Transverse colon (tissue), 4 donors: ENCODE measurements at places on chromosomes 16 and 17. TPM values are rescaled to one million over a fixed set of nuclear protein-coding genes. Genes with fewer than 3 reads are reported as not detected.
A peak's percentile ranks its signal among the peaks of the same experiment; 100 is the strongest.

PRM1 gene
- total RNA-seq, result not detected

KRT33B gene
- total RNA-seq, result not detected

TP53TG3F gene
- total RNA-seq, result not detected

DNA sequence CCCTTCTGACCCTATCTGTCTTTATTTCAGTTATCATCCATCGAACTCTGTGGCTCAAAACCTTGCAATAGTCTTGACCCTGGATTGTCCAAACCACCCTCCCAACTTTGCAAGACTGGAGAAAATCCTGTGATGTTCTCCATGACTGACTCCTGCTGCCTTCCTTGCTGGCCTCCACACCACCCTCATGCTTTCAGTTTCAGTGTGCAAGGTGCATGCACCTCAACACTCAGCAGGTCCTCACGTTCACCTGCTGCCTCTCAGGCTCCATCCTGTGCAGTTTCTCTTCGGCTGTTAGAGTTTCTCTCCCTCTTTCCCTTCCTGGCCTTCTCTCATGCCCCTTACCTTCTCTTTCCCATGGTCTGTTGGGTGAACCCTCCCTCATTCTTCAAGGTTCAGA, 59.4 kb upstream of the ASIC2 start:
- H3K27ac ChIP-seq, result no peak overlapping the region
- no peaks in the 10 kb centered on the region for H3K4me1 ChIP-seq
- no peak for DNase-seq
- no peak overlapping the region for H3K4me3 ChIP-seq
- H3K36me3 ChIP-seq, result no peaks in the 10 kb centered on the region

DNA sequence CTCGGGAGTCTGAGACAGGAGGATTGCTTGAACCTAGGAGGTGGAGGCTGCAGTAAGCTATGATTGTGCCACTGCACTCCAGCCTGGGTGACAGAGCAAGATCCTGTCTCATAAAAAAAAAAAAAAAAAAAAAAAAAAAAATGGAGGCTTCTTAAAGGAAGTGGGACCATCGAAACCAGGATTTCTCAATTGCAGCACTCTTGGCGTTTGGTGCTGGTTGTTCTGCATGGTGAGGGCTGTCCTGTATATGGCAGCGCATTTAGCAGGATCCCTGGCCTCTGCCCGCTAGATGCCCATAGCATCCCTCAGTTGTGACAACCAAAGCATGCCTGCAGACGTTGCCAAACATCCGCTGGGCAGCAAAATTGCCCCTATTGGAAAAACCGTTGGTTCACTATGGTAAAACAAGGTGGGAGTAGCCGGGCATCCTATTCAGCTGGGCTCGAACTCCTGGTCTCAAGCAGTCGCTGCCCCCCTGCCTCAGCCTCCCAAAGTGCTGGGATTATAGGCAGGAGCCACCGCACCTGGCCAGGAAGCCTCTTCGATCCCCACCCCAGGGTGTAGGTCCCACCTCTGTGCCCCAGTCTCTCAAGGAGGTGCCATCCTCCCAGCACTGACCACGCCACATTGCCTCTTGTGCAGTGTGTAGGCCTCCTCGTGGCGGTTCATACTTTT, 6.5 kb upstream of the NPIPB7 start:
- no peaks in the 10 kb centered on the region for H3K27me3 ChIP-seq
- no peak overlapping the region for H3K27ac ChIP-seq
- DNase-seq, result no peak

DNA sequence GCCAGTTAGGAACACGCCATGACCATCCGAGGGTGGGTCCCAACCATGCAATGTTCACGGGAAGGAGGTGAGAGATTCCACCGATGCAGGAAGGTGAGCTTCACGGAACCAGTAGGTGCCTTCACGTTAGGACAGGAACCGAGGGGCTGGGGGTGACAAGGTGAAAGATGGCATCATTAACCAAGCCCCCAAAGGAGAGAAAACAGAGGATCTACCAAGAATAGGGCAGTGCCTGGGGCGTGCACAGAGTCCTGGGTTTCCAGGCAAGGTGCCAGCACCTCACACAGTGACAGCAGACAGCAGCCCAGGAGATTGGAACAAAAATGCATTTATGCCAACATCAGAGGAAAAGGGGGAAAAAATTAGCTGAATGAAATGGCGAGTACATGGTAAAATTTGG, 137.9 kb downstream of the GSG1L start:
- no peaks in the 10 kb centered on the region for H3K36me3 ChIP-seq
- no peak for DNase-seq
- H3K4me1 ChIP-seq, result no peaks in the 10 kb centered on the region
- no peak overlapping the region for H3K4me3 ChIP-seq
- peaks cover 5% of the 10 kb centered on the region for H3K27me3 ChIP-seq

DNA sequence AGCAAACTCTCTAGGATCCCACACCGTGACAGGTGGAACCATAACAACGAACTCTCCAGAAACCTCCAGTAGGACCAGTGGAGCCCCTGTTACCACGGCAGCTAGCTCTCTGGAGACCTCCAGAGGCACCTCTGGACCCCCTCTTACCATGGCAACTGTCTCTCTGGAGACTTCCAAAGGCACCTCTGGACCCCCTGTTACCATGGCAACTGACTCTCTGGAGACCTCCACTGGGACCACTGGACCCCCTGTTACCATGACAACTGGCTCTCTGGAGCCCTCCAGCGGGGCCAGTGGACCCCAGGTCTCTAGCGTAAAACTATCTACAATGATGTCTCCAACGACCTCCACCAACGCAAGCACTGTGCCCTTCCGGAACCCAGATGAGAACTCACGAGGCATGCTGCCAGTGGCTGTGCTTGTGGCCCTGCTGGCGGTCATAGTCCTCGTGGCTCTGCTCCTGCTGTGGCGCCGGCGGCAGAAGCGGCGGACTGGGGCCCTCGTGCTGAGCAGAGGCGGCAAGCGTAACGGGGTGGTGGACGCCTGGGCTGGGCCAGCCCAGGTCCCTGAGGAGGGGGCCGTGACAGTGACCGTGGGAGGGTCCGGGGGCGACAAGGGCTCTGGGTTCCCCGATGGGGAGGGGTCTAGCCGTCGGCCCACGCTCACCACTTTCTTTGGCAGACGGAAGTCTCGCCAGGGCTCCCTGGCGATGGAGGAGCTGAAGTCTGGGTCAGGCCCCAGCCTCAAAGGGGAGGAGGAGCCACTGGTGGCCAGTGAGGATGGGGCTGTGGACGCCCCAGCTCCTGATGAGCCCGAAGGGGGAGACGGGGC, 1.3 kb downstream of the SPN start:
- H3K27me3 ChIP-seq, result no peaks in the 10 kb centered on the region
- H3K27ac ChIP-seq, result peak overlapping the region; percentile 34
- no peaks in the 10 kb centered on the region for H3K4me1 ChIP-seq
- DNase-seq, result peak; percentile 32
- no peaks in the 10 kb centered on the region for H3K36me3 ChIP-seq
- H3K4me3 ChIP-seq, result no peak overlapping the region

KCNH6 gene
- total RNA-seq, result not detected

PHOSPHO1 gene
- not detected for total RNA-seq

- H3K27me3 ChIP-seq, result no peaks in the 10 kb centered on the region
- peak; percentile 31 for DNase-seq
- H3K36me3 ChIP-seq, result no peaks in the 10 kb centered on the region
- no peak overlapping the region for H3K4me3 ChIP-seq
- H3K4me1 ChIP-seq, result no peaks in the 10 kb centered on the region
Measured at GRCh38 chr16:69494991-69495392, 70.6 kb downstream of the CYB5B start.

USH1G gene
- total RNA-seq, result not detected

CPNE7 gene
- total RNA-seq, result 0.79 TPM

AXIN2 gene
- total RNA-seq, result 87.6 TPM

GRCh38 chr17:48181653-48182052, 74.1 kb downstream of the SNX11 start:
- H3K27me3 ChIP-seq, result peaks cover 26% of the 10 kb centered on the region
- DNase-seq, result no peak
- H3K36me3 ChIP-seq, result no peaks in the 10 kb centered on the region
- no peak overlapping the region for H3K4me3 ChIP-seq

CACNG3 gene
- total RNA-seq, result not detected

DNA sequence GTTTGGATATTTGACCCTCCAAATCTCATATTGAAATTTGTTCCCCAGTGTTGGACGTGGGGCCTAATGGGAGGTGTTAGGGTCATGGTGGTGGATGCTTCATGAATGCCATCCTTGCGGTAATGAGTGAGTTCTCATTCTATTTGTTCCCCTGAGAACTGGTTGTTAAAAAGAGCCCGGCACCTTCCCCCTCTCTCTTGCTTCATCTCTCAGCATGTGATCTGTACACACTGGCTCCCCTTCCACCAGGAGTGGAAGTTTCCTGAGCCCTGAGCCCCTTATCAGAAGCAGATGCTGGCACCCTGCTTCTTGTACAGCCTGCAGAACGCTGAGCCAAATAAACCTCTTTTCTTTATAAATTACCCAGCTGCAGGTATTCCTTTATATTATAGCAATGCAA, 25.6 kb downstream of the PIK3R6 start:
- H3K27ac ChIP-seq, result no peak overlapping the region
- H3K36me3 ChIP-seq, result no peaks in the 10 kb centered on the region
- H3K27me3 ChIP-seq, result no peaks in the 10 kb centered on the region
- H3K4me1 ChIP-seq, result no peaks in the 10 kb centered on the region

SLX4 gene
- 4.0 TPM for total RNA-seq

RNU2-1 gene
- total RNA-seq, result not detected

- H3K27me3 ChIP-seq, result no peaks in the 10 kb centered on the region
- no peak for DNase-seq
- no peak overlapping the region for H3K4me3 ChIP-seq
- no peaks in the 10 kb centered on the region for H3K36me3 ChIP-seq
- H3K4me1 ChIP-seq, result no peaks in the 10 kb centered on the region
- no peak overlapping the region for H3K27ac ChIP-seq
Measured at GRCh38 chr16:26569793-26570192, 496.9 kb upstream of the C16orf82 start.

GRCh38 chr17:13415871-13416416, 185.8 kb downstream of the HS3ST3A1 start:
- peak; percentile 60 for DNase-seq
- H3K36me3 ChIP-seq, result no peaks in the 10 kb centered on the region
- no peak overlapping the region for H3K27ac ChIP-seq
- no peak overlapping the region for H3K4me3 ChIP-seq
- peaks cover 14% of the 10 kb centered on the region for H3K4me1 ChIP-seq
- H3K27me3 ChIP-seq, result no peaks in the 10 kb centered on the region

DNA sequence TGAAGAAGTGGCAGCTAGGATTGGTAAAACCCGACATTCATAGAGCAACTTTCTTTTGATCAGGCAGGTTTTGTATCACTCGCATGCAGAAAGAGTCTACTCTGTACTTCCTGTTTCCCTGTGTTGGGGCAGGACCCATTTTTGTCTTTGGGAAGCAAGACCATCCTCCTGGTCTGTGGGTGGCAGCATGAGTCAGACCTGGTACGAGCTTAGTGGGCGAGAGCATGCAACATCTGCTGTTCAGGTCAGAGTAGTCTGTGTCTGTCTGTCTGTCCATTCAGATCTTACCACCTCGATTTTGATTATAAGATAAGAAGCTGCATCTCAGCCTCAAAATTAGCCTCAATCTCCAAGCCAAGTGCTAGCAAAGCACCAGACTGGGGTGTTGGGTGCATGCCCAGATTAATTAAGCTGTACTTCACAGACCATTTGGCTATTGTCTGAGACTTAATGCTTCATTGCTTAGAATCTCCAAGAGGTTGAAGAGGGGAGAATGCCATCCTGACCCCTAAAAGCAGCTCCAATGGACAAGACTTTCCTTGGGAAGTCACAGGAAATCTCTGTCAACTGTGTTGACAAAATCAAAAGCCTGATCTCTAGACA, 110.9 kb downstream of the XYLT1 start:
- H3K4me3 ChIP-seq, result no peak overlapping the region
- peaks cover 12% of the 10 kb centered on the region for H3K4me1 ChIP-seq
- H3K36me3 ChIP-seq, result no peaks in the 10 kb centered on the region
- no peak for DNase-seq

GRCh38 chr16:24114876-24115275, 141.3 kb upstream of the CACNG3 start:
- H3K36me3 ChIP-seq, result no peaks in the 10 kb centered on the region
- no peak overlapping the region for H3K4me3 ChIP-seq
- DNase-seq, result no peak
- no peak overlapping the region for H3K27ac ChIP-seq
- H3K27me3 ChIP-seq, result no peaks in the 10 kb centered on the region

GRCh38 chr16:14015948-14016347, 55.2 kb upstream of the MRTFB start:
- DNase-seq, result no peak
- H3K27me3 ChIP-seq, result no peaks in the 10 kb centered on the region
- H3K27ac ChIP-seq, result peak overlapping the region; percentile 70
- H3K4me3 ChIP-seq, result no peak overlapping the region

- no peaks in the 10 kb centered on the region for H3K27me3 ChIP-seq
- no peak for DNase-seq
- no peak overlapping the region for H3K4me3 ChIP-seq
- H3K4me1 ChIP-seq, result no peaks in the 10 kb centered on the region
- no peaks in the 10 kb centered on the region for H3K36me3 ChIP-seq
- H3K27ac ChIP-seq, result no peak overlapping the region
Measured at GRCh38 chr16:57688487-57688986, 6.1 kb upstream of the DRC7 start.

DNA sequence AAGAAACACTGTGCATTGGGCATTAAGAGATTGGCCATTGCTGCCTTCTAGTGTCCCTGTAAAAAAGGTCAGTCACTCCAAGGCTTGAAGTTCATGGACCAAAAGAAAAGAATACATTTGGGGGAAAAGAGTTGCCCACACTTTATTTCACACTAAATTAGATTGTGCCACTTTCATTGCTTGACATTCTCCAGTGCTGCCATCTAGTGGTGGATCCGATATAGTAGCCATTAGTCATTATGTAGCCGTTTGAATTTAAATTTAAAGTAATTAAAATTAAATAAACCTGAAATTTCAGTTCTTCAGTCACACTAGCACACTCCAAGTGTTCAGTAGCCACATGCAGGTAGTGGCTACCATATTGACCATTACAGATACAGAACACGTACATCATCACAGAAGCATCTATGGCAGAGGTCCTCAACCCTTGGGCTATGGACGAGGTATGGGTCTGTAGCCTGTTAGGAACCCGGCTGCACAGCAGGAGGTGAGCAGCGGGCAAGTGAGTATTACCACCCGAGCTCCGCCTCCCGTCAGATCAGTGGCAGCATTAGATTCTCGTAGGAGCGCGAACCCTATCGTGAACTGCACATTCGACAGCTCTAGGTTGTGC, 21.9 kb upstream of the CDH5 start:
- H3K27ac ChIP-seq, result no peak overlapping the region
- no peaks in the 10 kb centered on the region for H3K4me1 ChIP-seq
- H3K36me3 ChIP-seq, result no peaks in the 10 kb centered on the region
- DNase-seq, result no peak
- no peak overlapping the region for H3K4me3 ChIP-seq
- H3K27me3 ChIP-seq, result peaks cover 2% of the 10 kb centered on the region

BRIP1 gene
- total RNA-seq, result 1.9 TPM

DNA sequence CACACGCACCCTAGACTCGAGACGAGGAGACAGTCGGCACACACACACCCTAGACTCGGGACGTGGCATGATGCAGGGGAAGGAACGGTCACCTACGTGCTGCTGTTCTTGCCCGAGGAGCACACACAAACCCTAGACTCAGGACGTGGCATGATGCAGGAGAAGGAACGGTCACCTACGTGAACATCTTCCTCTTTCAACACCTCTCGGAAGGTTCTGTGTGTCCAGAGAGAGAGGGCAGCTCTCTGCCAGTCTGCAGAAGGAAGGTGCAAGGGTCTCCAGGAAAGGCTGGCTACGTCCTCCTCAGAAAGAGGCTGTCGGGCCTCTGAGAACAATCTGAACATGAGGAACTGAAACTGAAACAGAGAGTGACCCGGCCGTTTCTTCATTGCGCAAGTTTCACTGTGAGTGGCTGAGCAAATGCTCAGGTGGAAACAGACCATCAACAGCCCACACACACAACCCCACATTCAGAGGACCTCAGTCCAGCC, 43.4 kb downstream of the ZNF276 start:
- DNase-seq, result peak; percentile 85
- peak overlapping the region; percentile 78 for H3K27ac ChIP-seq
- H3K36me3 ChIP-seq, result no peaks in the 10 kb centered on the region
- peaks cover 12% of the 10 kb centered on the region for H3K4me1 ChIP-seq
- no peaks in the 10 kb centered on the region for H3K27me3 ChIP-seq
